ENCODE measurements at places on chromosomes 16 and 17.
A peak's percentile ranks its signal among the peaks of the same experiment; 100 is the strongest.

GRCh38 chr16:30437511-30438046 lies 7.7 kb upstream of the DCTPP1 start:
- peak overlapping the region; percentile 3 for H3K27ac ChIP-seq
- no peaks in the 10 kb centered on the region for H3K36me3 ChIP-seq
- H3K4me3 ChIP-seq, result no peak overlapping the region
- H3K4me1 ChIP-seq, result no peaks in the 10 kb centered on the region
- DNase-seq, result no peak

DNA sequence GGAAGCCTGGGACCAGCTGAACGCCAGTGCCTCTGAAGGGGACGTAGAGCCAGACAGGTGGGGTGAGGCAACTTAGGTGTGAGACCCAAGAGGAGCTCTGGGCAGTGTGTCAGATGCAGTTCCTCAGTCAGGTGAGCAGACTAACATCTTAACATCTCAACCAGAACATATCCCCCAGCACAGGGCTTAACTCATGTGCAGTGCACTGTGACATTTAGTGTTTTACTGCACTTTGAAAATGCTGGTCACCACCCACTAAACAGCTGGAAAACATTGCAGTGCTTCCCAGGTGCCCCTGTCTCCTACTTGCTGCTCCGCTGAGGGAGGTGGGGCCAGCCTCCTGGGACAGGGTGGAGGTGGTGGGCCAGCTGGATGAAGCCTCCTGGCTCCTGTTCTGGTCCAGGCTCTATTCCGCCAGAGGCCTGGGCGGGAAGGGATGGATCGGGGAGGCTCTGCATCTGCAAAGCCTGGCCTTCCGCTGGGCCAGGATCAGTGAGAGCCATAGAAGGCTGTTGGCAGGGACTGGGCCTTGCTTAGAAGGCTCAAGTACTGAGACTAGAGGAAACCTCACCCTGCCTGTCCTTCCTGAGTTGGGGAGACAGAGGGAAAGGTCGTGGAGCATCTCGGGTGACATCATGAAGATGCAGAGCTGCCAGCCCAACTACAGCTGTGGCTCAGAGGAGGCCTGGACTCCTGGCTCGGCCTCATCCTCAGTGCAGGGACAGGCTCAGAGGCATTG lies 7.9 kb upstream of the MRC2 start:
- H3K27me3 ChIP-seq, result no peaks in the 10 kb centered on the region
- no peak for DNase-seq
- peaks cover 26% of the 10 kb centered on the region for H3K4me1 ChIP-seq
- peak overlapping the region; percentile 29 for H3K27ac ChIP-seq
- H3K4me3 ChIP-seq, result no peak overlapping the region
- peaks cover 5% of the 10 kb centered on the region for H3K36me3 ChIP-seq

- no peak overlapping the region for H3K27ac ChIP-seq
- no peak for DNase-seq
- H3K4me3 ChIP-seq, result no peak overlapping the region
- peaks cover 22% of the 10 kb centered on the region for H3K36me3 ChIP-seq
- no peaks in the 10 kb centered on the region for H3K27me3 ChIP-seq
Measured at GRCh38 chr16:25143928-25144327, 32.4 kb downstream of the LCMT1 start.

- peaks cover 3% of the 10 kb centered on the region for H3K36me3 ChIP-seq
- no peaks in the 10 kb centered on the region for H3K27me3 ChIP-seq
- no peak for DNase-seq
- H3K4me3 ChIP-seq, result no peak overlapping the region
Measured at GRCh38 chr16:89690392-89690901, 4.0 kb downstream of the CDK10 start.

DNA sequence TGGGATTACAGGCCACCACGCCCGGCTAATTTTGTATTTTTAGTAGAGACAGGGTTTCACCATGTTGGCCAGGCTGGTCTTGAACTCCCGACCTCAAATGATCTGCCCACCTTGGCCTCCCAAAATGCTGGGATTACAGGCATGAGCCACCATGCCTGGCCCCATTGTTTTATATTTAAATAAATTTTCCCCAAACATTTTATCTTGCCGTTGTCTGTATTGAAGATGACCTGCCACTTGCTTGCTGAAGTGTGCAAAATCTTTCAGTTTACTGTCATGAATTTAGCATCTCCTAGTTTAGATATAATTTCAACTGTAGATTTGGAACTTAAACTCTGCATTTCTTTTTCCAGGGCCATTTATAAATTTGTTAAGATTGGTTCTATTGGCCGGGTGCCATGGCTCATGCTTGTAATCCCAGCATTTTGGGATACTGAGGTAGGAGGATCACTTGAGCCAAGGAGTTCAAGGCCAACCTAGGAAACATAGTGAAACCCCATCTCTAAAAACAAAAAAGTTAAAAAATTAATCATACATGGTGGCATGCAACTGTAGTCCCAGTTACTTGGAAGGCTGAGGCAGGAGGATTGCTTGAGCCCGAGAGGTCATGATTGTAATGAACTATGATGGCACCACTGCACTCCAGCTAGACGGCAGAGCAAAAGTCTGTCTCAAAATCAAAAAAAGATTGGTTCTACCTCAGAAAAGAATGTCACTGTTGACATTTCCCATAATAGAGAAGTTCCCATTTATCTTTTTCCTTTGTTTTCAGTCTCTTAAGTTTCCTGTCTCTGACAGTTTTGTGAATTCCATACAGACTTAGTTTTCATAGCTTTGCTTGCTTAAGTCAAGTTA lies 84.4 kb downstream of the VMP1 start:
- H3K27me3 ChIP-seq, result no peaks in the 10 kb centered on the region
- peak overlapping the region; percentile 67 for H3K27ac ChIP-seq
- H3K4me1 ChIP-seq, result peaks cover 6% of the 10 kb centered on the region

GRCh38 chr17:58330997-58331814 lies 2.6 kb upstream of the TSPOAP1 start:
- no peak for DNase-seq
- no peak overlapping the region for H3K4me3 ChIP-seq
- peaks cover 8% of the 10 kb centered on the region for H3K27me3 ChIP-seq
- peaks cover 17% of the 10 kb centered on the region for H3K4me1 ChIP-seq

- no peak overlapping the region for H3K27ac ChIP-seq
- H3K4me3 ChIP-seq, result no peak overlapping the region
- no peak for DNase-seq
- no peaks in the 10 kb centered on the region for H3K27me3 ChIP-seq
Measured at GRCh38 chr16:24935336-24935735, 79.8 kb downstream of the ARHGAP17 start.

DNA sequence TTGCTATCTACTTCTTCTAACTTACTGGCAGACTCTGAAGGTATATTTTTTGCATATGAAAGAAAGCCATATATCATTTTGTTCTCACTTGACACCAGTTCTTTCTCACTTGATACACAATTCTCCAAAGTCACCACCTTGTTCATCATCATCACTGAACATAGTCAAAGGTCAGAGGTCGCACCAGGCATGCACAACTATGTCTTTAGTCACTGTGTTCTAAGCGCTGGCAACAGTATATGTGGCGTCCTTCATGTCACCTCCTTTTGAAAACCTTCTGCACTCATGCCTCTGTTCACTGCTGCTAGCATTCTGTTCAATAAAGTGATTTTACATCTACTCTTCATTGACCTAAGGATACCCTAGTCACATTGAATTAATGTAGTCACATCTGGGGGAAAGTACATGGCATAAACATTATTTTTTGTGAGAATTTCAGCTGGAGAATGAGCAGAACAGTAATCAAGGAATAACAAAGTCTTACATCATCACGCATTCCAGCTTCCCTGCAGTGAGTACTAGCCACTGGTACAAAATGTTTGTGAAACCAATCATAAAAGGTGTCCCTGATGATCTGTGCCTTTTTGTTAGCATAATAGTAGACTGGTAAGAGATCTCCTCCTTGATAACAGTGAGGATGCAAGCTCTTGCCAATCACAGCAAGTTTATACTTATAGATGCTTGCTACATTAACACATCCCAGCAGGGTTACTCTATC lies 20.5 kb upstream of the TBX4 start:
- no peaks in the 10 kb centered on the region for H3K36me3 ChIP-seq
- no peaks in the 10 kb centered on the region for H3K4me1 ChIP-seq
- peaks cover 41% of the 10 kb centered on the region for H3K27me3 ChIP-seq

Data from type B pancreatic cell (in vitro differentiated cells).